Hypothalamus (tissue), 51 donors: ENCODE measurements at places on chromosomes 6 and 20.

GRCh38 chr6:130565696-130566095 lies 199.9 kb downstream of the TMEM200A start:
- DNase-seq: no peak

GRCh38 chr6:157203764-157204163 lies 119.6 kb downstream of the TMEM242 start:
- DNase-seq: no peak

DNA sequence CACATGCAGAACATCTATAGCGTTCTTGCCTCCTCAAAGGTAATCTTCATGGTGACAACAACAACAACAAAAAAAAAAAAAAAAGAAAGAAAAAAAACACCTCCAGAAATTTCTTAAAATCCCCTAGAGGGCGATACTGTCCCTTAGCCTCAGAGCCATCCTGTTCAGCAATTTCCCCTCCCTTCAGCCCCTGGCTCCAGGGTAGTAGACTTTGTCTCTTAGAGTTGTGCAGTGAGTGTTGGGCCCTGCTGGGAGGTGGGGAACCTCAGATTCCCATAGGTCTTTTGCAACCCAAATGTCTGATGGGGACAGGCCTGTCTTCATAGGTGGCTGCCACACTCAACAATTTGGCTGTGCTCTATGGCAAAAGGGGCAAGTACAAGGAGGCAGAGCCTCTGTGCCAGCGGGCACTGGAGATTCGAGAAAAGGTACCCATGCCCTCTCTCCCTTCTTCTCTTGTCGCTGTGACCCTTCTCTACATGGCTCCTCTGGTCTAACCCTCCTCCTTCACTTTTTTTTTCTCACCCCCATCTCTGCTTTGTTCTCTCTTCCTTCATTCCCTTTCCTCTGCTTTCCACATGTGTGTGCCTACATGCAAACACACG lies 6.0 kb upstream of the PTK7 start:
- DNase-seq: no peak

GRCh38 chr20:4457566-4458543 lies 263.9 kb upstream of the PRND start:
- no peak for DNase-seq

- no peak for DNase-seq
Measured at GRCh38 chr6:148407372-148407771, 64.7 kb downstream of the SASH1 start.

- no peak for DNase-seq
Measured at GRCh38 chr6:35654883-35655282, 33.8 kb downstream of the FKBP5 start.

DNA sequence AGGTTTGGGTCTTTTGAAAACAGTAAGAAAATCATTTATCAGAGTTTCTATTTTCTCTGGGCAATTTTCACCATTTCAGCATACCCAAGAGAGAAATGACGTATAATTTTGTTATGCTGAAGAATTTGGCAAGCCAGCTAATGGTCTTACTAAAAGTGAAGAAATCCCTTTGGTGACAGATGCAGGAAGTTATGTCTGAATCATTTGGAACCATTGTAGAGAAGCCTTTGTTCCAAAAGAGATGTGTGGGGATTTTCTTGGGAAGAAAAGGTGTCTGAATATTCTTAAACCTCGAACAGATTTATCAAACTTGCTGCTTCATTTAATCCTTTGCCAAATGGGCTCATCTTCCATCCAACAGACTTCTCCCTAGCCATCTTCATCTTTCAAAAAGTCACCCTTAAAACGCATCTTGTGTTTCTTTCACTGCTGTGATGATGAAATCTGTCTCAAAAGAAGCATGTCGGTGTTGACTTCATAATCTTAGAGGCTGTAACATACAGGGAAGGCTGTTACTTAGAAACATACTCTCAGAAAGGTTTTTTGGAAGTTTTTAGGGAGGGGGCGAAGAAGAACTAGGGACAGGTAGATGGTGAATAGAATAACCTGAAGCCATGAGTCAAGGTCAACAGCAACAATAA lies 39.5 kb downstream of the CITED2 start:
- no peak for DNase-seq

DNA sequence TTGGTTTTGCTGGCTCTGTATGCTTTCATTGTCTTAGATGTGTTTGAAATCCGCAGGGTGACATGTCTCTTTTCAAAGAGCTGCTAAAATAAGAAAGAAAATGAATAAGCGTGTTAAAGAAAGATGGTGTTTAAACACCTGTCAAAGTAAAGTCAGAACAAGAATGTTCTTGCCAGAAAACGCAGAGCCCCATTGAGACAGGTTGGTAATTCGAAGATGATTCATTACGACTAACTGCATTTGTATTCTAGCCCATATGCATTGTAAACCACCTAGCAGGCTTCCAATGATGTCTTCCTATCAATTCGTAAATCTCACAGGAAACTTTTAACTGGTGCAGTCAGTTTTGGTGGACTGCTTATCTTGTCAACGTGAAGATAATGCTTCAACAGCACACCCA lies 16.8 kb downstream of the PHACTR2 start:
- DNase-seq: no peak

DNA sequence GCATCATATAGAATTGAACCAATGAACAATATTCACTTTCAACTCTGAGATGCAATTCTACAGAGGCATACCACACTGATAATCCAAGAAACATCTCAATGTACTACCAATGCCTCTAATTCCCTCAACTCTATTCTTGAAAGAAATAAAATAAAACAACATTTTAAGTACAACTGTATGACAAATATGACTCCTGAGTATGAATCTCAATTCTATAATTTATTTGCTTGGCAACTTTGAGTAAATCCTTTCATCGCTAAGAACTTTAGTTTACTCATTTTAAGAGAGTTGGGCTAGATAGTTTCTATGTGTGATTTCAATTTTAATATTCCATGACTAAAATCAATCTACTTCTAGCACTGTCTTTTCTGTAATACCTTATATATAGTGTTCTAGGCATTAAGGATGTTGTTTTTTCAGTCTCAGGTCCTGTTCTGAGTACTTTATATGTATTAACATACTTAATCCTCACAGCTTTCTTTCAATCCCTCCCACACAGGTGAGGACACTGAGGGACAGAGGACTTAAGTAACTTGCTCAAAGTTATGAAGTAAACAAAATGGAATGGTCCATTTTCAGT lies 33.4 kb downstream of the GOPC start:
- no peak for DNase-seq

DNA sequence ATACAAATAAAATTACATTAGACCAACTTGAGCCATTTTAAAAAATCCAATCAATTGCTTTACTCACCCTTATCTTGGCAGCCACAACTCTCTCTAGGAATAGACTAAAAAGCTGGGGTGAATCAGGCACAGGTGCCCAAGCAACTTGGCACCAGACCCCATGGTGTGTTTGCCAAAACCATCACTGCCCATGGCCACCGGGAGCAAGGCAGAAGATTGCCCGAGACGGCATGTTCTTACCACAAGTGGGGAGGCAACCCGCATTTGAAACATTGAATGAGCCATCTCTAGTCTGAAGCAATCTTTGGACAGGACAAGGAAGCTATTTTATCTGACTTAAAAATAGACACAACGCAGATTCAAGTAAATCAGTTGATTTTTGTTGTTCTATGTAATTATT lies 69.0 kb downstream of the SMLR1 start:
- peak; percentile 41 for DNase-seq

DNA sequence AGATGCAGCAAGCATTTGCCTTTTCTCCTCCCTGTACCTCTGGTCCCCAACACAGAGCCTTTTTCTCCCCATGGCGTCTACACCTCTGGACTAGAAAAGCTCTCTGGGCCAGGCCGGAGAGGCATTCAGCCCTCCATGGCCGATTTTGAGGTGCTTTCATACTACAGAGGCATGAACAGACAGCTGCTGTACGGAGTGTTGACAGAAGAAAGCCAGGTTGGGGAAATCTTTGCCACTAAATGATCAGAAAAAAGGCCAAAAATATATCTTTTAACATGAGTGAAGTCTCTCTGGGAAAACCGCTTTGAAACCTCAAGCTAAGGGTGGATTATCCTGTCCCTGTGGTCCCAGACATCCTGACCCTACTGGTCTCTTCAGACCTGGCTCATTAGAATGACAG lies 94.0 kb downstream of the TMEM170B start:
- DNase-seq: no peak

DNA sequence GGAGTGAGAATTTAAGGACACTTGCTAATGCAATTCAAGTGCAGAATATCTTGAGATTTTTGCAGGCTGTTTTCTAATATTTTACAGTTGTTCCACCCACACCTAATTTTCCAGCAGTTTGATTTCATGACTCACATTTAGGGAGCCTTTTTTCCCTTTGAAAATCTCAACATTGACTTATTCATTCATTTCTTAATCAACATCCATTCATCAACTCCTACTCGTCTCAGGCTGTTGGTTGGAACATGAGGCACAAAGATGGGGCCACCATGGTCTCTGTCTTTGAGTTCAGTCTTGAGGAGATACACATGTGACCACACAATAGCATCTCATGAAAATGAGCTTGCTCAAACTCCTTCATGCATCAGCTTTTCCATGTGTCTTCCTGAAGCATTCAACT lies 135.6 kb downstream of the UNC5CL start:
- no peak for DNase-seq

GRCh38 chr20:46085179-46085851 lies 4.4 kb downstream of the NCOA5 start:
- no peak for DNase-seq

- no peak for DNase-seq
Measured at GRCh38 chr6:69570106-69570505, 226.7 kb downstream of the LMBRD1 start.

DNA sequence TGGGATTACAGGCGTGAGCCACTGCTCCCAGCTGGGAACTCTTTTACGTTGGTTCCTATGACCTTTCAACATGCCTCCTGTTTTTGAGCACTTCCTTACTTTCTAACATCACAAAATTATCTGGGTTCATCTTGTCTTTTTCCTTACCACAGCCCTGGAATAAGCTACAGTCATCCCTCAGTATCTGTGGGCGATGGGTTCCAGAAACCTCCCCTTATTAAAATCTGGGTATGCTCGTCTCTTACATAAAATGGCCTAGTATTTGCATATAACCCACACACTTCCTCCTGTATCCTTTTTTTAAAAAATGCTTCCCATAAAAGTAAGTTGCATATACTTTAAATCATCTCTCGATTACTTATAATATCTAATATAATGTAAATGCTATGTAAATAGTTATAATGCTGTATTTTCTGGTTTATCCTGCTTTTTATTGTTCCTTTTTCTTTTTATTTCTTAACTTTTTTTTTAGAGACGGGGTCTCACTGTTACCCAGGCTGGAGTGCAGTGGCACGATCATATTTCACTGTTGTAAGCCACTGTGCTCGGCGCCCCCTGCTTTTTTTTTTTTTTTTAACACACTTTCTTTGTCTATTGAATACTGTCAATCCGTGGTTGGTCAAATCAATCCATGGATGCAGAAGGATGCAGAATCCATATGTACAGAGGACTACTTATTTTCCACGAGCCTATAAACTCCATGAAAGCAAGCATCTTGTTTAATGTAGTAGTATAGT lies 9.2 kb downstream of the RPF2 start:
- no peak for DNase-seq

GRCh38 chr20:36971103-36971502 lies 19.6 kb upstream of the SAMHD1 start:
- DNase-seq: no peak

- DNase-seq: no peak
Measured at GRCh38 chr6:166333172-166333995, 9.0 kb downstream of the SFT2D1 start.

DNA sequence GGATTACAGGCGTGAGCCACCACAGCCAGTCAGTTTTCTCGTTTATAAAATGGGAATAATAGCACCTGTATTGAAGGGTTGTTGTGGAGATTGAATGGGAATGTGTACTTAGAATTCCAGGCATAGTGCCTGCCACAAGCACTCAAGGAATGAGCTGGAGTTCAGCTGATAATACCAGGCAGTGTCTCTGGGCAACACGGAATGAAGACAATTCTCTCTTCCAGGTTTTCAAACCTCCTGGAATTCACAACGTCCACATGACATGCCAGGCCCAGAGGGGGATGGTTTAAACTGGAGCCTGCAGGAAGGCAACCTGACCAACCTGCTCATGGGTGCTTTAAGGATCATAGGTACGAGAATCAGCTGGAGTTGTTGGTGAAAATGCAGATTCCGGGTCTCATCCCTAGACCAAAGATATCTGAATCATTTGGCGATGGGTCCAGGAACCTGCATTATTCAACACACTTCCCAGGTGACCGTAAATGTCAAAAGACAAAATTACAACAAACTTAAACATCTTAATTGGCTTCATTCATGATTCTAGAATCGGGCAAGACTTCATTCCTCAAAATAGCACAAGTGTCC lies 1.9 kb upstream of the PTPN1 start:
- DNase-seq: no peak

DNA sequence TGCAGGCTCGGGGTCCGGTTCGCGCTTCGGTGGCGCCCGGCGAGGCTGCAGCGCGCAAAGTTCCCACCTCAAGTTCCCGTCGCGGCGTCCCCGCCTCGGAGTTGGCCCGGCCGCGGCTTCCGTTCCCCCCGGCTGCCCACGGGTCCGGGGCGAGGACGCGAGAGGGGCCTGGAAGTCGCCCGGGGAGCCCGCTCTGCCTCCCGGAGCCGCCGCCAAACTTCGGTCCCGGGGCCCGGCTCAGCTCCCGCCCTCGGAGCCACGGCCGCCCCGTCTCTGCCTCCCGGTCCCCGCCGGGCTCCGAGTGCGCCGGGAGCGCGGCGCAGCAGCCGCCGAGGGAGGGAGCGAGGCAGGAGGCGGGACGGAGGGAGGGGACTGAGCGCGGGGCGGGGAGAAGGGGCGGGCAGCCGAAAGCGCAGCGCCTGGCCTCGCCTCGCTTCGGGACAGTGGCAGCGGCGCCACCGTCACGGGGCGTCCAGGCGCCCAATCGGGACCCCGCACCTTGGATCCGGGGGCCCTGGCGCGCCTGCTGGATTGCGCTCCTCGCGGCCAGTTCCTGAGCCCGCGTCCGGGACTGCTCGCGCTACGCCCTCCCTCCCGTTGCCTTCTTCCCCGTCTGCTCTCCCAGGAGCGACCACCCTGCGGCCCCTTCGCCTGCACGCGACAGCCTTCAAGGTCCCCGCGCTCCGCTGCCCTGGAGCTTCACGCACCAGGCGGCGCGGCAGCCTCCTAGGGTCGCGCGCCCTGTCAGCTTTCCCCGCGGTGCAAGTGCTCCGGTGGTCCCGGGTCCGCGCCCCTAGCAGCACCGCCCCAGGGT lies at the start of gene KCNG1:
KCNG1 (minus strand) TSS at position 305 of the 814 bp plus-strand sequence. CDS start 12,769 bp downstream, outside the sequence.
- DNase-seq: peak; percentile 29

DNA sequence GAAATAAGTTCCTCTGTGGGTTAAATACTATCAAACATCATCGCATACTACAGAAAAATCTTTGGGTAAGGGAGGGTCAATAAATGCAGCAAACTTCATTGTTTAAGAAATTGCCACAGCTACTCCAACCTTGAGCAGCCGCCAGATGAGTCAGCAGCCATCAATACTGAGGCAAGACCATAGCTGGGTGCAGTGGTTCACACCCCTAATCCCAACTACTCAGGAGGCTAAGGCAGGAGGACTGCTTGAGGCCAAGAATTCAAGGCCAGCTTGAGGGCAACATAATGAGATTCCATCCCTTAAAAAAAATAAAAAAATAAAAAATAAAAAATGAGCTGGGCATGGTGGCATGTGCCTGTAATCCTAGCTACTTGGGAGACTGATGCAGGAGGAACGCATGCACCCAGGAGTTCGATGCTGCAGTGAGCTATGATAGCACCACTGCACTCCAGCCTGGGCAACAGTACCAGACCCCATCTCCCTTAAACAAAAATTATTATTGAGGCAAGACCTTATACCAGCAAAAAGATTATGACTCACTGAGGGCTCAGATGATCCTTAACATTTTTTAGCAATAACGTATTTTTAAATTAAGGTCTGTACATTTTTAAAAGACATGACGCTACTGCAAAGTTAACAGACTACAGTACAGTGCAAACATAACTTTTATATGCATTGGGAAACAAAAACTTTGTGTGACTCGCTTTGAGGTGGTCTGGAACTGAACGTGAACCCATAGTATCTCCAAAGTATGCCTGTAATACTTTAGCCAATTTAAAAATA lies 8.8 kb downstream of the SRPK1 start:
- DNase-seq: no peak
